Glutamatergic neuron (in vitro differentiated cells): ENCODE measurements at places on chromosomes 7 and 10. TPM values are rescaled to one million over a fixed set of nuclear protein-coding genes. Genes with fewer than 3 reads are reported as not detected.

DNA sequence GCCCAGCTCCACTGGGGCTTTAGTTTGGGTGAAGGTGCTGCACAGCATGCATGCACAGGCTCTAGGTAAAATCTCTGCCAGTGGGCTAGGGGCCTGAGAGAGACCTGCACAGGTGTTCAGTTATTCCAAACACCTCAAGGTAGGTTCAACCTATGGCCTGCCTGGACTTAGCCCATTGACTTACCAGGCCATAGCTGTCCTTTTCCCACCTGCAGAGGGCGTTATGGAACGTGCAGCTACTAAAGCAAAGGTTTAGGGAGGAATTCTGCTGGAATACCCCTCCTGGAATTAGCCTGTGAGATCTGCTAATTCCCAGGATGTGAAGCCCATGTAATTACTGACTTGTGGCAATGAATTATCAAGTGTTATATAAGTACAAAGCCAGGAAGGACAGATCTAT, 3.6 kb downstream of the VWC2 start:
- DNase-seq: peak; percentile 57
- peaks cover 16% of the 10 kb centered on the region for H3K27me3 ChIP-seq
- H3K27ac ChIP-seq: no peak overlapping the region
- H3K4me3 ChIP-seq: no peak overlapping the region
- peaks cover 11% of the 10 kb centered on the region for H3K4me1 ChIP-seq

DNA sequence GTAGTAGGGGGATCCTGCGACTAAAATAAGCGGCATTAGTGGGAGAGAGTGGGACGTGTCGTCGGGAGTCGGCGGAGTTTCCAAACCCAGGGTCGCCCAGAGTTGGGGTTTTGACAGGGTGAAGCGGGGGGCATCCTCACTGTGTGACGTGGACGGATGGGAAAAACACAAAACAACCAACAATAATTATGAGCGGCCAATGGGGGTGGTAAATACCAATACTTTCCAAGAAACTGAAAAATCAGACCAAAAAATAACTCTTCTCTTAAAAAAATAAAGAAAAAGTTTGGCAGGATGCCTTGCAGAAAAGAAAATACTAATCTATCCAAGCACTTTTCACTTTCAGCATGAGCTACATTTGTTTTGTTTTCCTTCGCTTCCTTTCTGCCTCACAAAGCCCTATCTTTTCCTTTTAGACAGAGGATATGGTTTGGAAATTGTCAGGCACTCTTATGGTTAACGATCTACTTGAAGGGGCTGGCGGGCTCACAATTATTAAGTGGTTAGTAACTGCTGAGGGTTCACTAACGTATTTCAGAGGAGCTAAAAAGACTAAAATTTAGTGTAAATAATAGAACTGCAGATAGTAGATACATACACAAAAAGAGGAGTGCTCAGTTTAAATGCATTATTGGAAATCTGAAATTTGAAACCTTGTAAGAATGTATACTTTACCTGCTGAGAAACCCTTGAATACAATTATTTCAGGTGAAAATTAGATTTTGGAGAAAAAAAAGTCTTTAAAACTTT, 802 bp upstream of the CDK6 start:
- H3K27me3 ChIP-seq: peaks cover 13% of the 10 kb centered on the region
- no peaks in the 10 kb centered on the region for H3K36me3 ChIP-seq
- peak overlapping the region; percentile 95 for H3K4me3 ChIP-seq
- no peak overlapping the region for H3K27ac ChIP-seq
- DNase-seq: no peak
- peaks cover 12% of the 10 kb centered on the region for H3K4me1 ChIP-seq

DNA sequence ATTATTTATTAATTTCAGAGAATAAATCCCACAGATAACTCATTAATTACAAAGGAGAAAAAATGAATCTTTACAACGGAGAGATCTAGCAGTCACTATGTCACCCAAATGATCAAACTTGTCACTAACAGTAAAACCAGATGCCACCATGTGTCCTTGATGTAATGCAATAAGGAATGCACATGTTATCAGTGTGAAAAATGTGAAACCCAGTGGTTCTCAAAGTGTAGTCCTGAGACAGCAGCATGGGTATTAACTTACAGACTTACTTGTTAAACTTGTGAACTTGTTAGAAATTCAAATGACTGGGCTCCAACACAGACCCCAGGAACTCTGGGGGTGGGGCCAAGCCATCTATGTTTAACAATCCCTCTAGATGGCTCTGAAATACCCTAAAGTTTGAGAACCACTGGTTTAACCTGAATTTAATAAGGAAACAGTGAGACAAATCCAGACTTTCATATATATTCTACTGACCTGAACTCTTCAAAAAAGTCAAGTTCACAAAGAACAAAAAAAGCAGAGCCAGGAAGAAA, 77.4 kb downstream of the RNLS start:
- no peak overlapping the region for H3K27ac ChIP-seq
- DNase-seq: no peak
- no peak overlapping the region for H3K4me3 ChIP-seq

GRCh38 chr7:11191574-11192220, 218.0 kb downstream of the PHF14 start:
- peaks cover 1% of the 10 kb centered on the region for H3K27me3 ChIP-seq
- no peaks in the 10 kb centered on the region for H3K36me3 ChIP-seq
- H3K4me3 ChIP-seq: no peak overlapping the region
- DNase-seq: no peak

- peaks cover 1% of the 10 kb centered on the region for H3K27me3 ChIP-seq
Observed at GRCh38 chr7:108660465-108660864, 90.8 kb downstream of the DNAJB9 start.

DNA sequence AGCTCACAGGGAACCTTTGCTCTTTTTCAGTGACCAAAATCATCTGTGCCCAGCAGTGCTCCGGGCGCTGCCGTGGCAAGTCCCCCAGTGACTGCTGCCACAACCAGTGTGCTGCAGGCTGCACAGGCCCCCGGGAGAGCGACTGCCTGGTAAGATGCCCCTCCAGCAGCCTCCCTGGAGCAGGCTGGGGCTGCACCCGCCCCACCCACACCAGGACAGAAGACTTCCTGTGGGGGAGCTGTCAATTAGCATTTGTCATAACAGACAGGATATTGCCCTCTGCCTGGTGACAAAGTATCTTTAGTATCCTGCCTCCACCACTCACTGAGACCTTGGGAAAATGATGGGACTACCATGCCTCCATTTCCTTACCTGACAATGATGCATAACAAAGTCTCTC, 133.7 kb downstream of the EGFR start:
- H3K27me3 ChIP-seq: peaks cover 6% of the 10 kb centered on the region
- H3K36me3 ChIP-seq: peaks cover 5% of the 10 kb centered on the region
- peaks cover 3% of the 10 kb centered on the region for H3K4me1 ChIP-seq

DNA sequence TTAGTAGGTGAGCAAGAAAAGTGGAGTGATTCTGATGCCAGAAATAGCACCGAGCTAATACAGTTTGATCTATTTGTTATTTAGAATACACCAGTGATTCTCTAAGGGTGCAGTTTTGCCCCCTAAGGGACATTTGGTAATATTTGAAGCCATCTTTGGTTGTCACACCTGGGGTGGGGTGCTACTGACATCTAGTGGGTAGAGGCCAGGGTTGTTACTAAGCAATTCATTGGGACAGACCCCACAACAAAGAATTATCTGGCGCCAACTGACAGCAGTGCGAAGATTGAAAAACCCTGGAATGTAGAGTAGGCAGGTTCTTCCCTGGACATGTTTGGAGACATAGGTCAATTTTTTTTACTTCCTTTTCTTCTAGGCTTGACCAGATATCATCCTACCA, 14.6 kb downstream of the PALS2 start:
- H3K27ac ChIP-seq: no peak overlapping the region
- H3K27me3 ChIP-seq: no peaks in the 10 kb centered on the region
- H3K4me3 ChIP-seq: no peak overlapping the region
- no peaks in the 10 kb centered on the region for H3K4me1 ChIP-seq

GRCh38 chr7:106056513-106057203, 55.5 kb downstream of the SYPL1 start:
- H3K27ac ChIP-seq: peak overlapping the region; percentile 12
- H3K36me3 ChIP-seq: peaks cover 11% of the 10 kb centered on the region
- peaks cover 2% of the 10 kb centered on the region for H3K27me3 ChIP-seq
- no peak overlapping the region for H3K4me3 ChIP-seq

GRCh38 chr10:68047122-68047521, 28.0 kb downstream of the HERC4 start:
- no peaks in the 10 kb centered on the region for H3K4me1 ChIP-seq
- no peaks in the 10 kb centered on the region for H3K27me3 ChIP-seq
- no peak overlapping the region for H3K4me3 ChIP-seq
- no peaks in the 10 kb centered on the region for H3K36me3 ChIP-seq
- H3K27ac ChIP-seq: no peak overlapping the region

DNA sequence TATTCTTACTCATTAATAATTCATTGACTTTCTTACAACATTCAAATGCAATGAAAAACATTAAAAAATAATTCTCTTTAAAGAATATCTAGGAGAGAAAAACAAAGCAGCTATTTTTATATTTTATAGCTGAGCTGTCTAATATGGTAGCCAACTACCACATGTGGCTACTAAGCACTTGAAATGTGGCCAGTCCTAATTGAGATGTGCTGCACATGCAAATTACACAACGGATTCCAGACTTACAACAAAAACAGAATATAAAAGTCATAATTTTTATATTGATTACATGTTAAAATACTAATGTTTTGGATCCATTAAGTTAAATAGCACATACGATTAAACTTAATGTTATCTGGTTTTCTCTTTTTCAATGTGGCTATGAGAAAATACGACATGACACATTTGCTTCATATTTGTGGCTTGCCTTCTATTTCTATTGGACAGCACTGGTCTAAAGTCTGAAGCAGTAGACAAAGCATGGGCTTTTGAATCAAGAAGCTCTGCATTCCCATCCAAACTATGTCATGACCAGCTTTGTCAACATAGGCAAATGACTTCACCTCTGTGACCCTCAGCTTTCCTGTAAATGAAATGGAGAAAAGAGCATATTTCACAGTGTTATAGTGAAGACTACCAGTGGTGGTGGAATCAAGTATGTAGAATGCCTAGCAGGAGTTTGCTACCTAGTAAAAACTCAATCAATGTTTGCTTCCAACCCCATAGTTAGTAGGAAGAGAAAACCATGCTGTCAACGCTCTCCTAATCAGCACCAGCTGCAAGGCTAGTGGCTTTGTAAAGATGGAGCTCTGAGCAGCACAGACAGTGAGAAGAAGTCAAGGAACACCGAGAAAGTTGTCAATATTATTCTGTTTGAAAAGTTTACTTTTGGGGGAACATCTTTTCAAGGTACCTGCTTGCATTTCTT, 37.1 kb upstream of the GDF10 start:
- no peak overlapping the region for H3K4me3 ChIP-seq
- peaks cover 18% of the 10 kb centered on the region for H3K4me1 ChIP-seq
- no peak for DNase-seq
- no peak overlapping the region for H3K27ac ChIP-seq
- peaks cover 3% of the 10 kb centered on the region for H3K27me3 ChIP-seq

DNA sequence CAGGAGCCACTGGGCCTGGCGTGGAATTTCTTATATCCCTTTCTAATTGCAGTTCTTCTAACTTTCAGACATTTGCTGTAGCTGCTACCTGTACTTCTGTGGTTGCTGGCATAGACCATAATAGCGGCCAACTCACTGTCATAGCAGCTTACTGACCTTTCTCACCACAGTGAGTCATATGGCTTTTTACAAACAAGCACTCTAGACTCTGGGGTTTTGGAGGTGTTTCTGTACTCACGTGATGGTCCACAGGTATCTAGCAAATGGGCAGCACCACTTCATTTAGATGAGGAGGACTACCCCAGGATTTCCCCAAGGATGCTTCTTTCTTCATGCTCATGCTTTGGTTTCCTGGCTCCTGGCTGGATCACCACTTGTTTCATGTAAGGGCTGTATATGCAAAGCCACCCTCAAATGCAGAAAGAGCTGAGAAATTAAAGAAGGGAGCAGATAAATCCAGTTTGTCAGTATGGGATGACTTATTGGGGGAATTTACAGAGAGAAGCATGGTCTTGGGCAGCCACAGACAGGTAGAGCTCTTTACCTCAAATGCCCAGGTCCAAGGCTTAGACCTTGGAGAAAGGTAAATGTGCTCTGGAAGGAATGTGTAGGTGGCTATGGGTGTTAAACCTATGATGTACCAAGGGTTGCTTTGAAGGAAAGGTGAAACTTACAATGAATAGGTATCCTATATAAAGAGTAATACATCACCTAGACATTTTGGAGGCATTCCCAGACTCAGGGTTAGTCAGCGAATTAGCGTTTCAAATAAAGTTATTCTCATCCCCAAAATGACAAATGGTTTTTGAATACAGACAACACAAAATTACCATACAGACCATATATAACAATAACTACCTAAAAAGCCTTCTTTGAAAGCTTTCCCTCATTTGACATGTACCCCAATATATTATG, 15.9 kb upstream of the SLC25A16 start:
- H3K27me3 ChIP-seq: no peaks in the 10 kb centered on the region
- H3K27ac ChIP-seq: no peak overlapping the region
- no peaks in the 10 kb centered on the region for H3K36me3 ChIP-seq
- H3K4me1 ChIP-seq: no peaks in the 10 kb centered on the region
- DNase-seq: no peak

DNA sequence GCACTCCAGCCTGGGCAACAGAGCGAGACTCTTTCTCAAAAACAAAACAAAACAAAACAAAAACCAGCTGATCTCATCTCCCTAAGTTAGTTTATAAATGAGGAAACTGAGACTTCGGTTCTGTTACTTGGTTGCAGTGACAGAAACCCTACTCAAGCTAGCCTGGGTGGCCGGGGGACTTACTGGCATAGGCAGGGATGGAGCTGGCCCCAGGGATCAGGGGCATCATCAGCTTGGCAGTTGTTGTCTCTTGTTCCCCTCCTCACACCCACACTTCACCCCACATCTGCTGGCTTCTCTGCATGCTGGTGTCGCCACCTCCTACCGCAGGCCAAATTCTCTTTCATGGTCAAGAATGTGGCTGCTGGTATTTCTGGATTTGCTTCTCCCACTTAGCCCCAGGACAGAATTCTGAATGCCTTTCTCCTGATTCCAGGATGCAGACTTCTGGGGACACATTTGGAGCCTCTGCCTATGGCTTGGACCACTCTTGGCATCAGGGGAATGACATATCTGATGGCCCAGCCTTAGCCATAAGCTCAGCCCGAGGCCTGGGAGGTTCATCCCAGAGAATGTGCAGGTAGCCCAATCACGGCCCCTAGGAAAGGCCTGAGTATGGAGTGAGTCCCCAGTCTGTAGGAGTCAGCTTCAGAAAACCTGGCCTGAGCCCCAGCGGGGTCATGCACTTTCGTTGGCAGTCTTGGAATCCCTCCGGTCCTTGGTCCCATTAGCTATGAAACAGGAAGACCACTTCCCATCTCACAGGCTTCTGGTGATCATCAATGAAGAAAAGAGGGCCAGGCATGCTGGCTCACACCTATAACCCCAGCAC, 41.6 kb upstream of the CTBP2 start:
- H3K27me3 ChIP-seq: peaks cover 2% of the 10 kb centered on the region
- H3K27ac ChIP-seq: no peak overlapping the region
- no peak for DNase-seq

The CAMK2B gene
- total RNA-seq: 55.1 TPM

The PTPN20 gene
- total RNA-seq: not detected

The PNLIPRP2 gene
- total RNA-seq: not detected
